ENCODE measurements at places on chromosomes 13 and 19.

- DNase-seq = no peak
Measured at GRCh38 chr13:110046811-110047210, 260.1 kb downstream of the COL4A1 start.

- no peak for DNase-seq
Measured at GRCh38 chr19:55488986-55489710, 912 bp downstream of the SSC5D start.

DNA sequence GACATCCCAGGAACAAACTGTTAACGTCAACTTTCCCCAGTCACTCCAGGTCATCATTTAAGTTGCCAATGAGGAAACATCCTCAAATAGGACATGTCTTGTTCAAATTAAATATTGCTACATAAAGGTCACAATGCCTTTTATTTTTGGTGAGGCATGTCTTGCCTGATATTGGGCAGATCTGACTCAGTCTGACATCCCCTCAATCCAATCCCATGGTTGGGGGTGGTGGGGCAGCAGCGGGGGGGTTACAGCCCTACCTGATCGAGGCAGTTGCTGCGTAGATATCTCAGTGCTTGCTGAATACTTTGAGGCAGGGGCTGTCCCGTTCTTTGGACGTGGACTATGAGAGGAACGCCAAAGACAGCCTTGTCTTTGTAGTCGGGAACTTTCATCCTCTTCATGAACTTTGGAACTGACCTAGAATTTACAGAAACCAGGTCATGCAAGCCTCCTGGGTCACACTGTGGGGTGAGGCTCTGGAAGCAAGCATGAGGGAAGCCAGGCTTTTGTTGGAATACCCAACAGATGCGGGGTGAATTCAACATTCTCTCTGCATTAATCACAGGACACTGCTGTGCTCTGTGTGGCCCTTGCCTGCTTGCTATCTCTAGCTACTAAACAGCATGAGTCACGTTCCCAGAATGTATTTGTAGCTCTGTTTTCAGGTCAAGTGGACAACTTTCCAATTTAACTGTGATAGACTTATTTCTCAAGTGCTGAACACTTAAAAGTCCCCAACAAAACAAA is 109.8 kb downstream of the KL start:
- no peak for DNase-seq

- DNase-seq = no peak
Measured at GRCh38 chr13:31020996-31021395, 88.5 kb downstream of the TEX26 start.

DNA sequence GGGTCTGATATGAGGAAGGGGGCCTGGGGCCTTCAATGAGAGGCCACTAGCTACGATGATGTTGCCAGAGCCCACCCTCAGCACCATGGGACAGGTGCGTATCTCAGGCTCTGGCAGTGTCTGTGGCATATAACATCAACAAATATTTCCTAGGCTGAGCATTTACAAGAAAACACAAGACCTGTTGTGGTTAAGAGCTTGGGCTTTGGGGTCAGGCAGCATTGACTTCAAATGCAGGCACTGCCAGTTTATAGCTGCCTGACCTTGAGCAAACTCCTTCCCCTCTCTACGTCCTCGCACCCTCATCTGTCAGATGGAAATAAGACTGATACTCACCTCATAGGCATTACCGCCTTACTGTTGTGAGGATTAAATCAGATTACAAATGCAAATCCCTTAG is 156.0 kb downstream of the KATNAL1 start:
- DNase-seq = no peak

- DNase-seq = no peak
Measured at GRCh38 chr19:2567580-2567979, 91.7 kb downstream of the GADD45B start.

- DNase-seq = no peak
Measured at GRCh38 chr19:51098365-51099046, 9.7 kb downstream of the CTU1 start.

DNA sequence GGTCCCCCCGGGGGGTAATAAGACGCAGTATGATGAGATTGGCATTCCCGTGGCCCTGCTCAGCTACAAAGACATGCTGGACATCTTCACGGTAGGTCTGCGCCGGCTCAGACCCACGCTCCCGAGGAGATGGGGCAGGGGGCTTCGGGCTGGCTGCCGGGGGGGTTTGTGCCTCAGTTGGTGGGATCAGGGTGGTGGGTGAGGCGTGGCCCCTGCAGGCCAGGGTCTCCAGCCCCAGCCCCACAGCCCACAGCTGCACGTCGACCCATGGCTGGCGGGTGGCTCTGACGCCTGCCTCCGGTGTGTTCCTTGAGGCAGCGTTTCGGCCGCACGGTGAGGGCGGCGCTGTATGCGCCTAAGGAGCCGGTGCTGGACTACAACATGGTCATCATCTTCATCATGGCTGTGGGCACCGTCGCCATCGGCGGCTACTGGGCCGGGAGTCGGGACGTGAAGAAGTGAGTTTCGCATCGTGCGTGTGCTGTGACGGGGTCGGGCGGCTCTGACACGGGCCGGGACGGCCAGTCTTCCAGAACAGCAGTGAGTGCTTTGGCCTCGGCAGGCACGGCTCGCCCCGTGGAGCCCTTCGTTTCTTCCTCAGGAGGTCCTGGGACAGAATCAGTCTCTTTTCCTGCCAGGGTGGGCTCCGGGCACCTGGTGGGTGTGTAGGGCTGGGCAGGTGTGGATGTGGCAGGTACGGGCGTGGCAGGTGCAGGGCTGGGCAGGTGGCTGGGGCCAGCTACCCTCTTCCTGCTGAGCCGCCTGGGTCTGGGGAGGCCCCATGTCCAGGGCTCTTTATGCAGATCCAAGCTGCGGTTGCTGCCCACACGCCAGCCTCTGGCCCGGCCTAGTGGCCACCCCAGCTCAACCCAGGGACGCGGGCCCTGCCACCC is 10.5 kb downstream of the SPPL2B start:
- DNase-seq = no peak

- no peak for DNase-seq
Measured at GRCh38 chr19:18814063-18814462, 17.7 kb upstream of the UPF1 start.

DNA sequence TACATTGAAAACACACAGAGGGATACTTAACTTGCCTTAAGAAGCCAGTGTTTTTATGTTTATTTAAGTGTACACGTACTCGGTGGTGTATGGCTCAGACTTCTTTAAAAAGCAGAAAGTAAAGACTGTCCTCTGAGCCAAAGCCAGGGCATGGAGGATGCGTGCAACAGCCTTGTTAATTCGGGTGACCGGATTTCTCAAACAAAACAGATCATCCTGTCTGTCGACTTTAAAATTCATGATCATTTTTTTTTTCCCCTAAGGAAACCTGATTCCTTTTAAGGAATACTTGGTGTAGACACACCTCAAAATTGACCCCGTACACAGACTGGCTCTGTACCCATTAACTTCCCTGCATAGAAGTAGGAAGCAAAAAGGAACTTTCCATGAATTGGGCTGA is 124.7 kb upstream of the RNF113B start:
- no peak for DNase-seq

DNA sequence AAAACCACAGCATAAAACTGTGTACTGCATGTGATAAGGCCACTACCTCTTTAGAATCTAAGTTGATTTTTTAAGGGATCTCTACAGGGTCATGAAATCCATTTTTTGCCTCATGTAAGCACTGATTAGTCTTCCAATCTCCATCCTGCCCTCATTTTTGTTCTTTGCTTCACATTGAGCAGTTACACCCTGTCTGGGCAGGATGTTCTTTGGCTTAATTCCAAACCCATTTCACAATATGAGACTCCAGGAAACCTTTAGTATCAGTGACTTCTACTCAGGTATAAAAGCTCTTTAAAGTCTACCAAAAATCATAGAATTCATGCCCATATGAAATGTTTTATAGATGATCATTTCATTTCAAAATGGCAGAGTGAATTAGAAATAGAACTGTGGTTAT is 592.6 kb downstream of the TBC1D4 start:
- no peak for DNase-seq

DNA sequence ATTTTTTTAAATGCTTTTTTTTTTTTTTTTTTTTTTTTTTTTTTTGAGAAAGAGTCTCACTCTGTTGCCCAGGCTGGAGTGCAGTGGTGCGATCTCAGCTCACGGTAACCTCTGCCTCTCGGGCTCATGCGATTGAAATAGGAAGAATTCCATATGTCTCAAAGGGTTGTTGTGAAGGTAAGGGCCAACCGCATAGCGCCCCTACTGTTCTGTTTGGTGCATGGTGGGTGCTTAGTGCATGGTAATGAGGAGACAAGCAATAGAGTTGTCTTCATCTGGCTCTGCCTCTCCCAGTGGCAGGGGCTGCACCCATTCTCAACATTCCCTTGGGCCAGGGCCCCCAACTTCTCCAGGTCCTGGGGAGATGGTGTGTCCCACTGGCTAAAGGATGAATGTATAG is 68.7 kb downstream of the RASL11A start:
- DNase-seq = no peak

DNA sequence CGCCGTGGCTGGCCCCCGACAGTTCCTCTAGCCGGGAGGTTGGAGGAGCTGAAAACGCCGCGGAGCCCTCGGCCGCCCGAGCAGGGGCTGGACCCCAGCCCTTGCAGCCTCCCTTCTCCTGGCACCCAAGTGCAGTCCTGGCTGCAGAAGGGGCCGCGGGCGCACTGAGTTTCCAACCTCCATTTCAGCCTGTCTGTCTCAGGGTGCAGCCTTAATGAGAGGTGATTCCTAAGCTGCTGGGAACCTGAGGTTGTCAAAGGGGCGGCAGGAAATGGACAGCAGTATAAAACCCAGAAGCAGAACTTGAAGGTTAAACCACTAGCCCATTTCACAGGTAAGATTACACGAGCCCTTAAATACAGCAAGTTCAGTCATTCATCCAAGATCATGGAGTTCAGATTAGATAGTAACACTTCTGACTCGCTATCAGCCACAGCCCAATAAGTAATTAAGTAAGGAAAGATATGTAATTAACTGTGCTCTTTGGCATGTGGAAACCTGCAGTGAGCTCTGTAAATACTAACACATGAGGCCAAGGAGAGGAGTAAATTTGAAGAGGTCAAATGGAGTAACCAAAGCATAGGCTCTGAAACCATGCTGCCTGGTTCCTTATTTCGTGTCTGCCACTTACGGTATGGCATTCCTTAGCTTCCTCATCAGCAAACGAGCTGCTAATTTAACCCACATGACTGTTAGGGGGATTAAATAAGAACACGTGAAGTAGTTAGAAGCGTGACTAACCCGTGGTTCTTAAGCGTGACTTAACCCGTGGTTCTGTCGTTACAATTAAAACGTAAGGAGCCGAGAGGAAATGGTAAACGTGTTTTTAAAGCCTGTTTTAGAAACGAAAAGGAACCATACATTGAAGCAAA is 686 bp downstream of the SETDB2 start:
- DNase-seq = no peak

- no peak for DNase-seq
Measured at GRCh38 chr19:48553676-48554384, 1.9 kb downstream of the SULT2B1 start.

- no peak for DNase-seq
Measured at GRCh38 chr13:94827566-94827965, 115.2 kb upstream of the SOX21 start.

DNA sequence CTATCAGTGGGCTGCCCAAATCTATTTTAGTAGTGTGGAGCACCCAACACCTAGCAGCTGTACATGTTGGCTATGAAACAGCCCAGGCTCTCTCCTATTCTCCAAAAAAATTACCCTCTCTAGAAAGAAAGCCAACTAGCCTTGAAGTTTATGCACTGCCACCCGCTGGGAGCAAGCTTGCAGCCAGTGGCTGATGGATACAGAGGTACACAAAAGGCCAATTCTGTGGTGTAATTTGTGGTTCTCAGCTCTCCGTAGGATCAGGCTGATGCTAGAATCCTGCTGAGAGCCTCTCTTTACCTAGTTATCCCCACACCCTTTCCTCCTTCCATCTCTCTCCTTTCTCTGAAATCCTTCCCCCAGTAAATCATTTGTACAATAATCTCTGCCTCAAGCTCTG is 1120.7 kb downstream of the DIAPH3 start:
- no peak for DNase-seq

GRCh38 chr13:20702915-20703779 is at the start of gene IL17D:
Gene IL17D (plus strand): TSS chr13:20703699. CDS start chr13:20704002, 303 bp downstream.
- peak; percentile 21 for DNase-seq

GRCh38 chr13:112837371-112838037 is 131.5 kb upstream of the MCF2L start:
- DNase-seq = no peak

DNA sequence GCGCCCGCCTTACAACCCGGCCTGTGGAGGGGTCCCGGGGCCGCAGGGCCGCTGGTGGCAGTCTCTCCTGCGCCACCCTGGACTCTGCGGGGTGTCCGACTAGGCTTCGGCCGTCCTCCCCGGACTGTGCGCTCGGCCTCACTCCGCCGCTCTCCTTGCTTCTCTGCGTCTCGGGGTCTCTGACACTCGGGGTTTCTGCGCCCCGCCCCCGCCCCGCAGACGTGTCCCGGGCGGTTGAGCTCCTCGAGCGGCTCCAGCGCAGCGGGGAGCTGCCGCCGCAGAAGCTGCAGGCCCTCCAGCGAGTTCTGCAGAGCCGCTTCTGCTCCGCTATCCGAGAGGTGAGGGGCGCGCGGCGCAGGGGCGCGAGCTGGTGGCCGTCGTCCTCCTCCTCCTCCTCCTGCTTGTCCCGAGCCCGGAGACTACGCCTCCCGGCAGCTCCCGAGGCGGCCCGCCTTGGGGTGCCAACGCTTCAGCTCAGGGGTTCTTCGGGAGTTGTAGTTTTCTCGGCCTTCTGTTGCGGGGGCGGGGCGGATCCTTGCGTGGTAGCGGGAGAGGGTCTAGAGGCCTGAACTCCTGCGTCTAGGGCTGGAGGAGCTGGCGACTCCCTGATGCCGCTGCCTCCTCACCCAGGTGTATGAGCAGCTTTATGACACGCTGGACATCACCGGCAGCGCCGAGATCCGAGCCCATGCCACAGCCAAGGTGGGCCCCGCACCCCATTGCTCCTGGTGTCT is 627 bp downstream of the LIN7B start:
- DNase-seq = no peak

Measured in stimulated activated CD8-positive, alpha-beta memory T cell treated with anti-CD3 and anti-CD28 coated beads, Interleukin-7, amount 100 ng/mL, for 1 hour (primary cell).